ENCODE measurements at places on chromosomes 2 and 18. TPM values are rescaled to one million over a fixed set of nuclear protein-coding genes. Genes with fewer than 3 reads are reported as not detected.

Gene HSBP1L1
- 3.3 TPM for polyA plus RNA-seq

Gene IL1F10
- polyA plus RNA-seq: not detected

Gene SLC66A3
- 4.1 TPM for polyA plus RNA-seq

Gene UNC80
- polyA plus RNA-seq: 2.5 TPM

Gene LCT
- not detected for polyA plus RNA-seq

Gene RAD51AP2
- polyA plus RNA-seq: not detected

Gene KLF7
- 11.2 TPM for polyA plus RNA-seq

Gene STK25
- 189 TPM for polyA plus RNA-seq

Gene SEPTIN10
- 19.4 TPM for polyA plus RNA-seq

Data from brain (organoid and tissue), 16 donors.